Activated CD8-positive, alpha-beta memory T cell treated with anti-CD3 and anti-CD28 coated beads for 48 hours (primary cell): ENCODE measurements at places on chromosomes 12 and 14.

GRCh38 chr12:123757561-123757960 is 4.5 kb upstream of the DNAH10 start:
- no peak for DNase-seq

- DNase-seq, result no peak
These were observed 62.6 kb downstream of the DIO3 start for GRCh38 chr14:101623685-101624444.

- DNase-seq, result no peak
These were observed at the start of gene CLBA1 for GRCh38 chr14:104985675-104986486. Gene CLBA1, plus strand, starts transcription at chr14:104985788. Its CDS starts 644 bp downstream, at chr14:104986432.

DNA sequence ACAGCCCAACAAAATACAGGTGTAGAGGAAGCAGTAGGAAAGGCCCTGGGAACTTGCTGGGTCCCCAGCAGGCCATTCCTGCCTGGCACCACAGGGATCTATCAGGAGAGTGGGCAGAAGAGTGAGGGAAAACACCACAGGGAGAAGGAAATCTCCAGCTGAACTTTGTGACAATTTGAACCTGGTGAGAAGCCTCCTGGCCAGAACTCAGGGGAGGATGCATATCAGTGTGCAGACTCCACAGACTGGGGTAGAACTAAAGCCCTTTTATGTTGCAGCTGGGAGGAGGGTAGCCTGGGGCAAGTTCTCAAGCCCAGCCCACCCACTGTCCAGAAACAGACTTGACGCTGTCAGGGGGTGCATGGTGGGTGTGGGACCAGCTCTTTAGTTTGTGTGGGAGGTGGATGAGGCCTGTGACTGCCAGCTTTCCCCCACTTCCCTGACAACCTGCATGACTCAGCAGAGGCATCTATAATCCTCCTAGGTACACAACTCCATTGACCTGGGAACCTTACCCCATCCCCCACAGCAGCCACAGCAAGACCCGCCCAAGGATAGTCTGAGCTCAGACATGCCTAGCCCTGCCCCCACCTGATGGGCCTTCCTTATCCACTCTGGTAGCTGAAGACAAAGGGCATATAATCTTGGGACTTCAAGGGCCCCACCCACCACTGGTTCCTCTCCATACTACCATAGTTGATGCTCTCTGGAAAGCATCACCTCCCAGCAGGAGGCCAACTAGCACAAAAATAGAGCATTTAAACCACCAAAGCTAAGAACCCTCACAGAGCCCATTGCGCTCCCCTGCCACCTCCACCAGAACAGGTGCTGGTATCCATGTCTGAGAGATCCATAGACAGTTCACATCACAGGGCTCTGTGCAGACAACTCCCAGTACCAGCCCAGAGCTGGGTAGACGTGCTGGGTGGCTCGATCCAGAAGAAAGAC is 28.9 kb downstream of the PNN start:
- no peak for DNase-seq

DNA sequence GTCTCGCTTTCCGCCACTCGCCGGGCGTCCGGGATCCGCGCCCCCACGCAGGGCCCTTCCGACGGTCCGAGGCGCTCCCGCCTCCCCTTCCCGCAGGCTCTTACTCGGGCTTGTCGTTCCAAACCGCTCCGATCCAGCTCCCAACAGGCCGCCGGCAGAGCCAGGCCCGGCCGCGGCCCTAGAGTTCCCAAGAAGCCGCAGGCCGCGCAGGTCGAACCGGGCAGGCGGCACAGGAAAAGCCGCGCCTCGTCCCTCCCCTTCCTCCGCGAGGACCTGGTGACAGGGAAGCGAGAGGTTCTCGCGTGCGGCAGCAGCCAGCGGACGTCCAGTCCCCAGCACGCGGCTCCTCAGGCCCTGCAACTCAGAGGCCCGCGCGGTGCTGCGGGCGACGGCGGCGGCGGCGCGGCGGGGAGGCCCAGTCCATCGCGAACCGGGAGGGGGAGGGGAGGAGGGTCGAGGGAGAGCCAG is 272 bp downstream of the HECTD1 start:
- DNase-seq, result no peak

- no peak for DNase-seq
These were observed 18.2 kb upstream of the SUSD6 start for GRCh38 chr14:69593018-69593677.

- no peak for DNase-seq
These were observed 10.9 kb upstream of the HVCN1 start for GRCh38 chr12:110699591-110700445.

- no peak for DNase-seq
These were observed 3.8 kb downstream of the NR4A1 start for GRCh38 chr12:52054833-52055730.
